ENCODE measurements at places on chromosomes 5 and 9.

- no peak for DNase-seq
Observed at GRCh38 chr5:131200560-131200959, 29.8 kb downstream of the LYRM7 start.

GRCh38 chr5:113548396-113548795 lies 34.9 kb downstream of the YTHDC2 start:
- DNase-seq = no peak

DNA sequence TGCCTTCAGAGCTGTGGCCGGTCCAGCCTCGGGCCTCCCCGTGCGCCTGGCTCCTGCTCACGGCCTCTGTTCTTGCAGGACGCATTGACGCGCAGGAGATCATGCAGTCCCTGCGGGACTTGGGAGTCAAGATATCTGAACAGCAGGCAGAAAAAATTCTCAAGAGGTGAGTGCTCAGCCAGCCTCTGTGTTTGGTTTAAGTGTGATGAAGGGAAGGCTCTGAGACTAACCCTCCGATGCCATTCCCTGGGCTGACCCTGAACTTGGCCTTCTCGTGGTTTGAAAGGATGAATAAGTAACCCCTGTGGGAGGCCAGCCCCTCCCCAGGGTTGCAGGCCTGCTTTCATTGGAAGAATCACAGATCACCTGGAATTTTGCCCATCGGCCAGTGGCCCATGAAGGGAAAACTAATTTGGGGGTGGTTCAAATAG lies 26.3 kb downstream of the PTGES2 start:
- DNase-seq = no peak

GRCh38 chr9:116287721-116288120 lies 134.1 kb downstream of the PAPPA start:
- DNase-seq = no peak
